NCI-H1048 (cell line): ENCODE measurements at places on chromosomes 5 and 9.

DNA sequence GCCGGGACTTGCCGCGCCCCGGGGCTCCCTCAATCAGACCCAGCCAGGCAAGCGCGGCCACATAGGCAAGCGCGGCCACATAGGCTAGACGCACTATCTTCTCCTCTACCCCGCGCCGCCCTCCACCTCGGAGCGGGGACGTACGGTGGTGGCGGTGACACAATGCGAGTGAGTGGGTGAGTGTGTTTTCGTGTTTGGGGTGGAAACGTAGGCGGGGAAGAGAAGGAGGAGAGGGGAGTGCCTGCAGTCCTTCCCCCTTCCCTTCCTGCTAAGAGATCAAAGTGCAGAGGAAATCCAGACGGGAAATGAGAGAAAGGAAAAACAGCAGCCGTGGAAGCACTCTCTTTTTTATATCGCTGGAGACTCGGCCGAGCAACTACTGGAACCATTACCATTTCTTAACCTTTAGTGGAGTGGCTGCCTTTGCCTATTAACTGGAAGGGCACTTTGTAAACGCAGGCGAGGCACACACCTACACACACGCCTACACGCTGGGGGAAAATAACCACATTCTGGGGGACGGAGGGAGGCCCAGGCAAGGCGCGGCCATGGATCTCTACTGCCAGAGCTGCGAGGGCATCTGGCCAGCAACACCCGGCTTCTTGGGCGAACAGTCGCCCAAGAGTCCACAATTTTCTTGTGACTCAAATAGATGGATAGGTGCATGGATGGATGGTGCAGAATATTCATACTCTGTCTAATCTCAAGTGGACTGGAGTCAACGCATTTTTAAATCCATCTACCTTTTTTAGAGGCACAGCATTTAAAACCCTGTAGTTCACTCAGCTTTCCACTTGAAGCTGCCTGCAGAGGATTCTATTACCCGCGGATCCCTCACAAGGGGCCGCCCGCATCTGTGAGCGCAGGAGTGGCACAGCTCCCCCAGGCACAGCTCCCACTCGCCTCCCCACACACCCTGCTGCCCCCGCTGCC lies 2.1 kb downstream of the EDIL3 start:
- no peak for DNase-seq

- no peak for DNase-seq
Measured at GRCh38 chr9:135049460-135049859, 38.0 kb upstream of the OLFM1 start.

DNA sequence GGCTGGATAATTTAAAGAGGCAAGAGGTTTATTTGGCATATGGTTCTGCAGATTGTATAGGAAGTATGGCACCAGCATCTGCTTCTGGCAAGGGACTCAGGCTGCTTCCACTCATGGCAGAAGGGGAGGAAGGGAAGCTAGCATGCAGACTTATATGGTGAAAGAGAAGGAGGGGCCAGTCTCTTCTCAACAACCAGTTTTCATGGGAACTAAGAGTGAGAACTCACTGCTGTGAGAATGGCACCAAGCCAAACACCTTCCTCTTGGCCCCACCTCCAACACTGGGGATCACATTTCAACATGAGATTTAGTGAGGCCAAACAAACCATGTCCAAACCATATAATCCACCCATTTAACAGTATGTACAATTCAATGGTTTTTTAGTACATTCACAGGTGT lies 113.3 kb upstream of the SHB start:
- no peak for DNase-seq

DNA sequence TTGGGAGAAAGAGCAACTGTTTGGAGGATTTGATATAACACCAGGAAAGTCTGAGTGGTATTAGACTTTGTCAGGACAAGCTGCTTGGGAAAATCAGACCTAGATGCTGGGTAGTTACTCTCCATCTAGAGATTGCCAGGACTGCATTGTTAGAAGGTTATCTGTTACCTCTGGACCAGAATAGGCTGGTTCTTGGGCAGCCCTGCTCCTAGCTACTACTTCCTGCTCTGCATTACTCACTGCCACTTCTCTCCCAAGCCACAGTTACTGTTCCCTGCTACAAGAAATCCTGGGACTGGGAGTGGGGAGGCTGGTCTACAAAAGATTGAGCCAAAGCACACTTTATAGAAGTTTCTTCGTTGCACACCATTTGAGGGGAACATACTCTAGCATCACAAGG lies 95.5 kb upstream of the KCNN2 start:
- no peak for DNase-seq

- DNase-seq: no peak
Measured at GRCh38 chr5:156137071-156137869, 189.7 kb upstream of the SGCD start.

DNA sequence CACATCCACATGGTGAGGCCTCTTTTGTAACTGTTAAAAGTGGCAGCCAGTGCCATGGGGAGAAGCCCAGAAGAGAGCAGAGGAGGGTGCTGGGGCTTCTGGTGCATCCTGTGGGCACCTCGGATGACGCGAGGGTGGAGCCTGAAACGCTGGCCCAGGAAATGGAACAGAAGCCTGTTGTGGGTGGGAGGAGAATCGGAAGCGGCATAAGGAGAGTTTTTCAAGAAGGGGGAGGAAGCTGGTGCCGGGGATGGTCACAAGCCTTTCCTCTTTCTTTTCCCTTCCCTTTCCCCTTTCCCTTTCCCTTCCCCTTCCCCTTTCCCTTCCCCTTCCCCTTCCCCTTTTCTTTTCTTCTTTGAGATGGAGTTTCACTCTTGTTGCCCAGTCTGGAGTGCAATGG lies 12.9 kb downstream of the ANKRD33B start:
- no peak for DNase-seq

DNA sequence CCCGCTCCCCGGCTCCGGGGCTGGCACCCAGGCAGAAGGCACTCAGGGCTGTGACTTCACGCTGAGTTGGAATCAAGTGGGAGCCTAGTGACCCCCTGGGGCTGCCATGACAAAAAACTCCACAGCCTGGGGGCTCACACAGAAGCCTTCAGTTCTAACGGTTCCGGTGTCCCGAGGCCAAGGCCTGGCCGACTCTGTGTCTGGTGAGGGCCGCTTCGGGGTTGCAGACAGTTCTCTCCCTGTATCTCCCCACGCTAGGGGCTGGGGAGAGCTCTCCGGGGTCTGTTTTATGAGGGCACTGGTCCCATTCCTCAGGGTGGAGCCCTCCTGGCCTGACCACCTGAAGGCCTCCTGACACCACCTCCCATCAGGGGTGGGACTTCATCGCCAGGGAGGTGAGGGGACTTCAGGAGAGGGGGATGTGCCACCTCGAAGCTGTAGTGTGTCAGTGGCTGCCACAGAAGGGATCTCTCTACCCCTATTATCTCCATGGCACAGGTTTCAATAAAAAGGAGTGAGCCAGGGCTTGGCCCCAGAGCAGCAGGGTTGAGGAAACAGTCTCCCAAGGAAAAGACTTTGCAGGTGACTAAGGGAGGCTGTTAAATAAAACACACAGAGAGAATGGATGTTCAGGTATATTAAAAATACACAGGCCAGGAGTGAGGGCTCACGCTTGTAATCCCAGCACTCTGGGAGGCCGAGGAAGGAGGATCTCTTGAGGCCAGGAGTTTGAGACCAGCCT lies 1.5 kb upstream of the SLC6A3 start:
- no peak for DNase-seq

GRCh38 chr5:111461255-111461671 lies 51.1 kb downstream of the STARD4 start:
- no peak for DNase-seq

- DNase-seq: no peak
Measured at GRCh38 chr5:150397146-150397781, 15.4 kb downstream of the CD74 start.

GRCh38 chr9:123997665-123998277 lies 13.8 kb upstream of the LHX2 start:
- no peak for DNase-seq

DNA sequence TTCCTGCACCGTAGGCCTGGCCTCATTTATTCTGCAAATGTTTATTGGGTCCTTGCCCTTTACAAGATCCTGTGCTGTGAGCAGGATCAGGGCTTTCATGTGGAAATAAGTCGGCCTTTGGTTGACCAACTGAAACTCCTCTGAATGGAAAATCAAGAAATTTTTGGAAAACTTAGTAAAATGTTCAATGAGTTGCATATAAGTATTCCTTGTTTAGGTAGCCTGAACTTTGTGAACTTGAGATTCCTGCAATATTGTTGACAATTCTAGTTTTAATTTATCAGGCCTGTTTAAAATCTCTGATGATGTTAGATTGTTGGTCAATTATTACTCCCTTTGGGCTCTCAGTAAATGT lies 1.1 kb downstream of the MAML1 start:
- DNase-seq: no peak

DNA sequence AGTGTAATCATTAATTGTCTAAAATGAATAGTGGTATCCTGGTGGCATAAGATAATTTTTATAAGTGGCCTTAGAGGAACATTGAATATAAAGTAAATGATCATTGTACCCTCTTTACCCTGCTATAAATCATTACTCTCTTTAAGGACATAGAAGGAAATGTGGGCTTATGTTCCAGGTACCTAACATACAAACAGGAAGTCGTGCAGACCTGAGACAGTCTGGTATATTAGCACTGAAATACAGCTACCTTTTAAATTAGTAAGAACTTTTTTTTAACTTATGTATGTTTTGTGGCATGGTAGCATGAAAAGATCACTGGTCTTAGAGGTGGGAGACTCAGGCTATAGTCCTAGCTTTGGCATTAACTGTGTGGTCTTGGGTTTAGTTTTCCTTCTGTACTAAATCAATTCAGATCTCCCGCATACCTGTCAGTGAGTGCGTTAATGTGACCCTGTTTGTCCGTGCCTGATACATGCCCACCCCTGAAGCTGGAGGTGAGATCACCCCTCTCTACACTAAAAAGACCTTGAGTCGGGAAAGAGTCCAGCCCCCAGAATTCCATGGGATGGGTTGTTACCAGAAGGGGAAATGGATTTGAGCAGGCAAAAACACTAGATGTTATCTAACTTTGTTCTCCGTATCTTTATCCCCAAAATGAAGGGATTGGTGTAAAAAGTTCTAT lies 59.4 kb upstream of the ERBIN start:
- DNase-seq: no peak

- DNase-seq: no peak
Measured at GRCh38 chr5:174581479-174581878, 142.9 kb upstream of the MSX2 start.

DNA sequence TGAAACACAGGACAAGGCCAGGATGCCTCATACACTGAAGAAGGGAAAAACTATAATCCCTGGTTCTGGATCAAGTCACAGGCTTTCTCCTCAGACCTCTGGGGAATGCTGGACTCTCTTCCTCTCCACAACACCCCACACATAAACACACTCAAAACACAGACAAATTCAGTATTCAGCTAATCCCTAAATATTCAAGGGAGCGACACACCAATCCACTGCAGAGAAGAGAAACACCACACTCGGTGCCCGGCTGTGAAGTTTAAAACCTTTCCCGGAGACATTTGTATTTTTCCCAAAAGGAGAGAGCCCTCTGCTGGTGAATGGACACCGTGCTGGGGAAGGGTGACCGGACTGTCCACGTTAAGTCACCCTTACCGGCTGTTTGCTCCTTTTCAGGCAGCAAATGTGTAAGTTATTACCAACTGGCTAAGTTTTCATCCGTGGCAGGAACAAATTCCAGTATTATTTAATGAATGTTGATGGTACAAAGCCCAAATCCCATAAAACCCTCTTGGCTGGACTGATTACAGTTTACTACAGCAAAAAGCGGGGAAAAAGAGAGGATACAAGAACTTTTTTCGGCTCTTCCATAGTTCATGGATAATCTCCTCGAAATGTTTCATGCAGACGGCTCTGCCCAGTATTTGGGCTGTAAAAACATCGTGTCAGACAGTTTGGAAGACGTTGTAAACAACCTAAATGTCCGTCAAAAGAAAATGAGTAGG lies 130.9 kb upstream of the SLC30A5 start:
- DNase-seq: peak; percentile 28

DNA sequence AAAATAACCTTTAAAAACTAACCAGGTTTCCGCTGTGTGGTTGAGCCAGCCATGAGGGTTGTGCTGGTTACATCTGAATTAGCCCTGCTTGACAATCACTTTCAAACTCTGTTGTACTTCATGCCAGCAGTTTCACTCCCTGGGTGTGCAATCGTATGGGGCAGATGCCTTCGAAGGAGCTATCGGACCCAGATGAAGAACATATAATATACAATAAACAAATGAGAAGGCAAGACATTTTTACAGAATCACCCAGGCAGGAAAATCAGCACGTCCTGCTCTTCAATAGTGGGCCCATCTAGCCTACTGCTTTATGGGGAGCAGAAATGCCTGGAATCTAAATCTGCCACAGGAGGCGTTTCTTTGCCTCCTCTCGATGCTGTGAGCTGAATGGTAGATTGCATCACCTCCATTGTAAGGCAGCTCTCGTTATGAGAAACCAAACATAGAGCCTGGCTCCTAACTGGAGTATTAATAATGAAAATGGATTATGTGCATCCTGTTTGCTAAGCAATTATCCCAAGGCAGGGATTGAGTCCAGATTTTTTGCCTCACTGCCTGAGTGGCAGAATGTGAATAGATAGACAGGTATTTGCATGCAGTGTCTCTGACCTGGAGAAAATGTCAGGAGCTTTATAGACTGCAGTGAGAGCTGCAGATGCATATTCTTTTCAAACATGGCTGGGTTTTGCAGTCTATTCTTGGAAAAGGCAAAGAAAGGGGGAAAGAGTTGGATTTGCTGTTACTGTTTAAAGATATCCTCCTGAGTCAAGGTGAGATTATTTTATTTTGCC lies 143.3 kb upstream of the SMARCA2 start:
- no peak for DNase-seq

DNA sequence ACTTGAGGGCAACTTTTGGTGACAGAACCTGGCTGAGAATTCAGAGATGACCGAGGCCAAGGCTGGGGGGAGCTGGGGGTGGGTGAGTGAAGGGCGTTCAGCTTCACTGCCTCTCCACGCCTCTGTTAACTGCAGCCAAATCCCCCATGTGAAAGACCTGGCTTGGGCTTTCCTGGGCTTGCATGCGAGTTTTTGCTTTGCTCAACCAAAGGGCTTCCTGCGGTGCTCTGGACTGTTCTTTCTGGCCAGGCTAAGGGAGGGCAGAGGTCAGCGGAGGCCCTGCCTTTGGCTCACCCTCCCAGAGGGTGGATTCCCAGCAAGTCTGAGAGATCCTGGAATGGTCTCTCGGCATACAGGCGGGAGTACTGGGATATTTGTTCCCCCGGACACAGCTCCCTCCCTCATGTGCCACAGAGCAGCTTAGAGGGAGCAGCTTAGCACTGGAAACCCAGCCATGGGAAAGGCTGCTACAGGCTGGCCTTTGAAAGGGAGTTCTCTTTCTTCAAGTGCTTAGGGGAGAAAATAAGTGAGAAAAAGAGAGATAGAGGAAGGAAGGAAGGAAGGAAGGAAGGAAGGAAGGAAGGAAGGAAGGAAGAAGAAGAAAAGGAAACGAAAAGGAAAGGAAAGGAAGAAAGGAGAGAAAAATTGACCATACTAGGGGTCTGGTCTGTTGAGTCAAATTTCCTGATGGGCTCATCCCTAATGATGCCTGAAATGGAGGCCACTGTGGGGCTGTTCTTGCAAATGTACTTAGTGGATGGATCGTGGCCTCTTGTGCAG lies 158.8 kb downstream of the FGF18 start:
- DNase-seq: no peak

- DNase-seq: no peak
Measured at GRCh38 chr9:32867601-32868204, 84.4 kb downstream of the TMEM215 start.
